ENCODE measurements at places on chromosomes 12 and 14.

- DNase-seq: no peak
Observed at GRCh38 chr14:21866479-21866878, 192.9 kb upstream of the OR4E1 start.

GRCh38 chr14:69711065-69711464, 55.9 kb upstream of the SRSF5 start:
- DNase-seq: no peak

DNA sequence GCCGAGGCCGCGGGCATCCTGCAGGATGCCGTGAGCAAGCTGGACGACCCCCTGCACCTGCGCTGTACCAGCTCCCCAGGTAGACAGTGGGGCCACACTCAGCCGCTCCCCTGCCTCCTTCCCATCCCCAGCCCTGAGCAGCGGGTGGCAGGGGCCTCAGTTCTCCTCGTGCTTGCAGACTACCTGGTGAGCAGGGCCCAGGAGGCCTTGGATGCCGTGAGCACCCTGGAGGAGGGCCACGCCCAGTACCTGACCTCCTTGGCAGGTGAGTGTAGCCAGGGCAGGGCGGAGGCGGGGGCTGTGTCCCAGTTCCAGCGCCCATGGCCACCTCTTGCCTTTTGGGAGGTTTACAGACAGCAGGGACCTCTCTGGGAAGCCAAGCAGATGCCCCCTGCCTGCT, 22.9 kb downstream of the HIP1R start:
- no peak for DNase-seq

GRCh38 chr12:108363565-108363964, 24.5 kb upstream of the CMKLR1 start:
- no peak for DNase-seq

DNA sequence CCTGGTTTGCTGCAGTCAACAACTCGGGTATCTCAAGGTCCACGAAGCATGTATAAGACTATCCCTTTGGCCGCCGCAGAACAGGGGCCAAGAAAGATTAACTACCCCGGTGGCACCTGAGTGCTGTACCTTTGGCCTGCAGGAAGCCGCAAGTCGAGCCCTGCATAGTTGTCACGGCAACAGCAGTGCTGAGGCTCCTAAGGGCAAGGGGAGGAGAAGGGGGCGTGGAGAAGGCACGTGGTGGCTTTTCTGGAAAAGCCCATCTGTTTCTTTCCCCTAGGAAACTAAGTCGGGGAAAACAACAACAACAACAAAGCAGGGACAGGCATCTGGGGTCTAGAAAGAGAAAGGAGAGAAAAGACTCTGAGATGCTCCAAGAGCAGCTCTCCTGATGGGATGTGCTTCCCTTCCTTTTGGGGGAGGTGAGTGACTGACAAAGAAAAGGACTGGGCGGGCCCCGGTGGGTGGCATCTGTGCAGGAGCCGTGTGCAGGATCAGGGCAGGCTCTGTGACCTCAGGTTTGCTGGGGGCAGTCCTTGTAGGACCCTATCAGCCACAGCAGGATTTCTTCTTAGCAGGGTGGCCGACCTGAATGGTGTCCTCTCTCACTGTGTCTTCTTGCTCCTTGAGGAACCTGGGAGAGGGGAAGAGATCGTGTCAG, 123.9 kb downstream of the PRMT8 start:
- no peak for DNase-seq

GRCh38 chr14:32327255-32327961, 1.7 kb upstream of the AKAP6 start:
- DNase-seq: peak; percentile 19

DNA sequence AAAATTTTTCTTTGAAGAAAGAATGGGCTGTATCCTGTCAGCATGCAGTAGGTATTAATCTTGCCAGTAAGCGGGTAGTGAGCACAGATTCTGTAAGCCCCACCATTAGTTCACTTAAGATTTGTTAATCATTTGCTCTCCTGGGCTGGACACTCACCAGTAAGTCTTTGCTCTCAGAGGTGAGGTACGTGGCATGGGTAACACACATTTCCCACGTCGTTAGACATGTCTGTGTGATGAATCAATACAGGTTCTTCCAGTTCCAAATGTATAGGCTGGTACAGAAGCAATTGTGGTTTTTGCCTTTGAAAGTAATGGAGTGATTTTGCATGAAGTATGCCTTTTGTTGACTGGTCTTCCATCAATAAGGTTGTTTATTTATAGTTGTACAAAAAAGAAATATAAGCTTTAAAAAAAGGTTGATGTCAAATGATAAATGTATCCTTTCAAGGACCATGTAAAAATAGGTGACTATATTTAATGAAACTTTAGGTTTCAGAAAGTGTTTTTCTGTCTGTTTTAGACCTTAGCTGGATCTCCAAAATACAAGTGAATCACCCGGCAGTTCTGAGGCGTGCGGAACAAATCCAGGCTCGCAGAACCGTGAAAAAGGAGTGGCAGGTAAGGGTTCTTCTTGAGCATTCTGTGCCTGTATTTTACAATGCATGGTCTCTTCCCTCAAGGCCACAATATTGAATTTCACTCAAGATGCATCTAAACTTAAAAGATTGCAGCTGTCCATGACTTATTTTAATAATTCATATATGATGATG, 45.5 kb downstream of the DERA start:
- no peak for DNase-seq

DNA sequence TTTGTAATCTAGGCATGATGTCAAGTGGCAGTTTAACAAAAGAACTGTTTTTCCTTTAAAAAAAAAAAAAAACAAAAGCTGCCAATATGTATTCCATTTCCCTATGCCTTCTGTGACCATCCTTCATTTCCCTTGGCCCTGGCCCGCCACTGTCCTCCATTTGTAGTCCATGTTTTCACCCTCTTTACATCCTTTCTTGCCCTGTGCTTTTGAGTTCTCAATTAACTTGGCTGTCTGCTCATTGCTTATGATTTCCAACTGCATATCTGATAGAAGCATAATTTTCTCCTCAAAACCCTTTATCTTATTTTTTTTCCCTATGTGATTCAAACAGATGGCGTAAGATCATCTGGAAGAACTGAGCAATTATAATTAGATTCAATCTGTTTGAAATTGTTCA, 297.5 kb downstream of the NAV3 start:
- DNase-seq: no peak

GRCh38 chr14:90551070-90551704, 154.4 kb downstream of the CALM1 start:
- no peak for DNase-seq

- no peak for DNase-seq
Observed at GRCh38 chr14:24693983-24694382, 60.0 kb upstream of the GZMB start.

DNA sequence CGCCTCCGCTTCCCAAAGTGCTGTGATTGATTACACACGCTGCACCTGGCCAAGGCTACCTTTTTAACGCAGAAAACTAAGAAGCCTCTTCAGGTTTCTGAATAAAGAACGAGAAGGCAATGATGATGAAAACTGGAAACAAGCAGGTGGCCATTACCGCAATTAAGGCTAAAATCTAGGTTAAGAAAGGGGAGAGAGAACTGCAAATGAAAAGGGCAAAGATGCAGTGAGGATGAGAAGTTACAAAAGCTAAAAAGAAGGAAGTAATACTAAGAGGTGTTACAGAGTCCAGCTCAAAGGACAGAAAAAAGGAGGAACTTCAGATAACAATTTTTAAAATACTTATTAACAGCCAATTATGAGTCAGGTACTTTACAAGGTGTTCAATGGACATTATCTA, 79.7 kb downstream of the DUSP16 start:
- DNase-seq: no peak

GRCh38 chr14:96710060-96710666, 87.0 kb upstream of the VRK1 start:
- DNase-seq: no peak

GRCh38 chr14:34049790-34050189, 98.9 kb upstream of the EGLN3 start:
- DNase-seq: no peak

DNA sequence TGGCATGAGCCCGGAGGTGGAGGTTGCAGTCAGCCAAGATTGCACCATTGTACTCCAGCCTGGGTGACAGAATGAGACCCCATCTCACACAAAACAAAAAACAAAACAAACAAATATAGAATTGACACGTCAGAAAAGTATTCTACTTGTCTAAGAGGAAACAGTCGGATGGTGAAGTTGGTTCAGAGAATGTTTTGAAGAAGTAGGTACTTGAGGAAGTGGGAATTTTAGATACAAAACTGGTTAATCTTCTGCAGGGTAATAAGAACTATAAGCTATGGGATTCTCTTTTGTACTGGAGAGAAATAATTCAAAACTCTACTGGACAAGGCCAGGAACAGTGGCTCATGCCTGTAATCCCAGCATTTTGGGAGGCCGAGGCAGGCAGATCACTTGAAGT, 14.6 kb upstream of the TCTN1 start:
- peak; percentile 47 for DNase-seq

- DNase-seq: no peak
Observed at GRCh38 chr12:65566751-65567150, 257.5 kb upstream of the HMGA2 start.

DNA sequence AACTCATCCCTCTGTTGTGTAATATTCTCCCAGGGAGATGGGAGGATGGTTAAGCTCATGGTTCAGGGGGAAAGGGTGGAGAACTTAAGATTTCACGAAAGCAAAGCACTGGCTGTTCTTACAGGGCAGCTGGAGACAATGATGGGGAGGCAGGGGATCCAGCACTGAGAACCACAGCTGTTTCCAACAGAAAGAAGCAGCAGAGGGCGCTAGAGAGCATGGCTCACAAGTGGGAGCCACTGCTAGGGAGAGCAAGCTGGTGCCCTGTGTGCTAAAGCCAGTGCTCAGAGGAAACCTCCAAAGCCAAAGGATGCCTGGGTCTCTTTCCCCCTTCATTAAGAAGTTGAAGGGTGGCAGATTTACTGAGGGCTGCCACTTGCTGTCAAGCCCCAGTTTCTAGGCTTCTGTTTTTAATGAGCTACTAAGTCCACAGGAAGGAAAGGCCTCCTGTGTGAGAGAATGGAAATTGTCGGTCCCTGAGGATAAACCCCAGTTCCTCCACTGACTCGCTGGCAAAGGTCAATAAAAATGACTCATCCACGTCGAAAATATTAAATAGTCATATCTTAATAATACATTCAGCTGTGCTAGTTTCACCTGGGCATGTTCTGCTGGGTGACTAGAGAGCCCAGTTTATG, 199.7 kb downstream of the ANO2 start:
- peak; percentile 71 for DNase-seq

GRCh38 chr14:104998801-104999200, 13.2 kb downstream of the CLBA1 start:
- no peak for DNase-seq

DNA sequence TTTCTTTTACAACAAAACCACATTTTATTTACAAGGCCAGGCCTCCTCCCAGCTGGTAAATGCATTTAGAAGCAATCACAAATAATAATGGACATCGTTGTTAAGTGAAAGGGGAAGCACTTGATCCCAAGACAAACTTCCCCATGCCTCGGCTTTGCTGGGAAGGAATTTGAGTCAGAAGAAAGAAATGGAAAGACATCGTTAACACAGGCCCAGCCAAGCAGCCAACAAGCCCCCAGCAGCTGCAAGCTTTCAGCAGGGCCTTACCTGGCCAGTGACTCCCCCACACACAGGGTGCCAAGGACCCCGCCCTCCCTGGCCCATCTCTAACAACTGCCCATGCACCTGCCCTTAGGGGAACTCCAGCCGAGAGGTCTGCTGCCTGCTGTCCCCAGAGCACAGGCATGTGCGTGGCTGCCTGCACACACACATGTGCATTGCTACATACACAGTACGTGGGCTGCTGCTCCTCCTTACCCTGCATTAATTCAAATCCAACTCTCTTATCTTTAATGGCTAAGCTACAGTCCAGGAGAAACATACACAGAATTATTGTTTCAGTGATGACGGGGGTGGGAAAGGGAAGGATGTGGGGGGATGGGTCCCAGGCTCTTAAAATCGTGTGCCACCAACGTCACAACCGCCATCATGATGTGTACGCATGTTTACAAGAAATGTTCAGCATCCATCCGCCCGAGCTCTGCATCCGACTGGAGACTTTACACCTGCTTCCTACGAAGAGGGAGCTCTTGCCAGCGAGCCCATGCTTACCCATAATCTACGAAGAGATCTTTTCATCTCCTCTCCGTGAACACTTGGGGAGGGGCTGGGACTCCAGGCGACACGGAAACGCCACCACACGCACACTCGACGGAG, 9.8 kb downstream of the BCL11B start:
- no peak for DNase-seq

- no peak for DNase-seq
Observed at GRCh38 chr12:43493261-43493797, 58.7 kb downstream of the ADAMTS20 start.

DNA sequence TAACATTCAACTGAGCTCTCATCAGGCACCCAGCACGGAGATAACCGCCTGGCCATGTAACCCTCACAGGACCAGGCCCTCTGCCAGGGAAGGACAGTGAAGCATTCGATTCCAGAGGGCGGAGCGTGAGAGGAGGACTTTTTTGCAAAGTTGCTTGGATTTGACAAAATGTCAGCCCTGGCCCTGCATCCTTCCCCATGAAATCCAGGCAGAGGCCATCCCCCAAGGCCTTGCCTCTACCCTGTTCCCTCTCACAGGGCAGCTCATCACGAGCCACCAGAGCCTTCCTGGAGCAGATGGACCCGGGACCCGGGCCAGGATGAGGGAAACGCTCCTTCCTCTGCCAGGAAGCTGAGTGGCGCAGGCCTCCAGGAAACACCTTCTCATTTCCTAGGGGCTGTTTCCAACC, 17.0 kb downstream of the CAMKK2 start:
- peak; percentile 72 for DNase-seq

DNA sequence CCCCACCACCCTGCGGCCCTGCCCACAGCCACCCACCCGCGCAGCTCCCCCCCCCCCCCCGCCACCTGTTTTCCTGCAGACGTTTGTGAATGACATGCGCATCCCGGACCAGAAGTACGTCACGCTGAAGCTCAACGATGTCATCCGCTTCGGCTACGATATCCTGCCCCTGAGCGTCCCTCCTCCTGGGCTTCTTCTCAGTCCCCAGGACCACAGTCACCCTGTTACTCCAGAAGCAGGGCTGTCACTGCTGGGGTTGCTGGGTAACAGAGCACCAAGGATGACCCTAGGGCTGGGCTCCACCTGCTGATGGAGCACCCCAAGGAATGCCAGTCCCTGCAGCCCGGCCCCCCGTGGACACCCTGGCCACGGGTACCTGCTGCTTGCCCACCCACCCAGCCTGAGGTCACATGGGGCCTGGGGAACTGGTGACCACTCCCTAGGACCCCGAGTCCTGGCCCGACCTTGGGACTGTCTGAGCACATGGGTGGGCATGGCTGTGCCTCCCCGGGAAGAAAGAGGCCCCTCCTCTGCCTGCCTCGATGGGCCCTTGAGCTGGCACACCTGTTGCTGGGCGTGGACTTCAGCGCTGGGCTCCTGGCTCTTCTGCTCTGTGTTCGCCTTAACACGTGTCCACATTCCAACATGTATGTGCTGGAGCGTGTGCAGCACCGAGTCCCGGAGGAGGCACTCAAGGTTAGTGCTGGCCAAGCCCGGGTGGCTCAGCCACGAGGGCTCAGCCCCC, 12.9 kb downstream of the CEP170B start:
- DNase-seq: no peak

All from pons (tissue), 1 donor.